GM12878 (cell line): ENCODE measurements at places on chromosomes 2 and 18. TPM values are rescaled to one million over a fixed set of nuclear protein-coding genes. Genes with fewer than 3 reads are reported as not detected.

The PRPF40A gene
- polyA plus RNA-seq, result 187 and 189 TPM in 2 replicates

The CYP27C1 gene
- not detected in 2 replicates for polyA plus RNA-seq

The MGAT4A gene
- 18.4 and 19.8 TPM in 2 replicates for polyA plus RNA-seq

The BMP10 gene
- not detected in 2 replicates for polyA plus RNA-seq

The GAL3ST2 gene
- polyA plus RNA-seq, result 0.09 and 0.15 TPM in 2 replicates

The ZNF407 gene
- 4.4 and 5.8 TPM in 2 replicates for polyA plus RNA-seq

The TRIM43 gene
- not detected in 2 replicates for polyA plus RNA-seq

The CNDP1 gene
- polyA plus RNA-seq, result not detected in 2 replicates

The GPBAR1 gene
- 0.11 and 0.18 TPM in 2 replicates for polyA plus RNA-seq

The GPD2 gene
- polyA plus RNA-seq, result 44.6 and 49.5 TPM in 2 replicates

The SMYD1 gene
- polyA plus RNA-seq, result 0.07 and 0.09 TPM in 2 replicates

The REG1B gene
- polyA plus RNA-seq, result not detected in 2 replicates

The ANKRD30BL gene
- polyA plus RNA-seq, result 0.20 and 0.22 TPM in 2 replicates
